Activated naive CD4-positive, alpha-beta T cell (primary cell): ENCODE measurements at places on chromosomes 5 and 9.

GRCh38 chr5:174734571-174735497 is 10.5 kb downstream of the MSX2 start:
- DNase-seq = no peak

DNA sequence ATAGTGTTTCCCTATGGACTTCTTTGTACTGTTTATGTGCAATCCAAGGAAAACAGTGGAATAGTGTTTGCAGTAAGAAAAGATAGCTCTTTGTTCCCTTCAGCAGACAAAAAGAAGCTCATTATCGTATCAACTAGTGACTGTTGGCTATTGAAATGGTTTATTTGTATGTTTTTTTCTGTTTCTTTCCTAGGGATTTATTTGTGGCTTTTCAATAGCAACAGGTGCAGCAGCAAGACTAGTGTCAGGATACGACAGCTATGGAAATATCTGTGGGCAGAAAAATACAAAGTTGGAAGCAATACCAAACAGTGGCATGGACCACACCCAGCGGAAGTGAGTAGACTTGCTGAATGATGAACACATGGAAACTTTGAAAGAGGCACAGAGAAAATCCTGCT is 65.1 kb downstream of the SLC44A1 start:
- DNase-seq = no peak

- no peak for DNase-seq
These were observed 176.8 kb downstream of the ISOC1 start for GRCh38 chr5:129271308-129271707.

GRCh38 chr5:116013207-116013785 is 19.0 kb upstream of the ARL14EPL start:
- no peak for DNase-seq

DNA sequence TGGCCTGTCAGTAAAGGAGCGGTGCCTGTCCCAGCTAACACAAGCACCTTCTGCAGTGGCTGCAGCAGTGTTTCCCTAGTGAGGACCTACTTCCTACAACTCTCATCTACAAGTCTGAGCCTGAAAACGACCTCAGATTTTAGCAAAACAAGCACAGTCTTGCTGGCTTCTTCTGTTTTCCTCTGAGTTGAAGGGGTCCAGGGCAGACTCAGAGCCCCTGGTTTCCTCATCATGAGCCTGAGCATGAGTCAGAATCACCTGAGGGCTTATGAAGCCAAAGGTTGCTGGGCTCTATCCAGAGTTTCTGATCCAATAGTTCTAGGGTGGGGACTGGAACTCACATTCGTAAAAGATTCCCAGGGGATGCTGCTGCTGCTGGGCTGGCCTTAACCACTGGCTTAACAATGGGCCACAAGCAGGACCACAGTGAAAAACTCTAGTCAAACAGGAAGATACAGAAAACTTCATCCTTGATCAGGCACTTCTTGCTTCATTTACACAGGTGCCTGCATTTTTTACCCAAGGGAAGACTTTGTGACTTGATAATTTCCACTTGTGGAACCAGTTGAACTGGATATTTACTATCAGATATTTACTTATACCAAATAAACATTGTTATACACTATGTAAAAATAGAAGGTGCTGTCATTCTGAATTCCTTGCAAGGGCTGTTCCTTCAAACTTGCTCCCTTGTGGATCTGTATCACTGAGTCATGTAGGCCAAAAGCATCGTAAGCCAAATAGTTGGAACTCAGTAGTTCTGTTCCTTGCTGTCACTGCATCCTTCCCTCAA is 4.3 kb upstream of the ACER2 start:
- no peak for DNase-seq

DNA sequence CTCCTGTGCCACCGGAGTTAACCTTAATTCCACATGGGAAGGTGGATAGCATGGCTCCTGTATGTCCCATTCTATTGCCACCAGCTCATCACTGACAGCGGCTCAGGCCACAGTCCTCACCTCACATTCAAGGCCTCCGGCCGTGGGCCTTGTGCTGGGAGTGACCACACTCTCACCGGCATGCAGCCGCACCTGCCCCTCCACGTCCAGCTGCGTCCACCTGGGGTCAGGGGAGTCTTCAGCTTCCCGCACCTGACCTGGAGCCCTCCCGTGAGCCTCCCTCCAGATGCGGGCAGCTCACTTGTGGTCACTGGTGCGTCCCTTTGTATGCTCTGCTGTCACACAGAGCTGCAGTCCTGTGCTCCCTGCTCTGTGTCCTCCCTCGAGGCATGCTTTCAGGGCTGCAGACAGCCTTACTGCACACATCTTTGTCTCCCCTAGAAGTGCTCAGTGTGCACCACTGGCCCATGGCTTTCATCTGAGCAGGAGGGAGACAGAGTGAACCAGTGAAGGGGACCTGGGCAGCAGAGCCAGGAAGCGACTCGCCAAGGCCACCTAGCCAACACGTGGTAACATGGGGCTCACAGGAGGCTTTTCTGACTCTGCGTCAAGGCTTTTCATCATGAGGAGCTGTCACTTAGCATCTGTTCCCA is 210.1 kb downstream of the ERCC6L2 start:
- no peak for DNase-seq
